ENCODE measurements at places on chromosomes 12 and 14.
A peak's percentile ranks its signal among the peaks of the same experiment; 100 is the strongest.

DNA sequence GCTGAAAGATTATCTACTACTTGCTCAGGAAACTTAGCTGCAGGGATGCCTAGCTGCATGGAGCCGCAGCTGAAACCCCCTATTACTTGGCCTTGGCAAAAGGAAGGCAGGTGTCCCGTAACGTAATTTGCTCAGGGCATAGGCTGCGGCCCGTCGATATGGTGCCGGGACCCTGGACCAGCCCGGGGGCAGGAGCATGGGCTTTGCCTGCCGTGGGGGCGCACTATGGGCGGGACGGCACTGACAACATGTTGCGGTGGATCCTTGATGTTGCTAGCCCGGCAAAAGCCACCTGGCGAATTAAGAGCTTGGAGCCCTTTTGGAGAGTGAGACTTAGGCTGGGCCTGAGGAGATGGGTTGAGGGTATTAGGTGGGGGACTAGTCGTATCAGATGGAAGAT lies 1551.2 kb downstream of the AACS start:
- no peak for DNase-seq

- DNase-seq: no peak
Observed at GRCh38 chr14:99667821-99668220, 16.3 kb upstream of the CYP46A1 start.

GRCh38 chr12:113261847-113262470 lies 40.7 kb downstream of the TPCN1 start:
- DNase-seq: no peak

GRCh38 chr12:94405413-94406116 lies 54.1 kb downstream of the CEP83 start:
- DNase-seq: no peak

DNA sequence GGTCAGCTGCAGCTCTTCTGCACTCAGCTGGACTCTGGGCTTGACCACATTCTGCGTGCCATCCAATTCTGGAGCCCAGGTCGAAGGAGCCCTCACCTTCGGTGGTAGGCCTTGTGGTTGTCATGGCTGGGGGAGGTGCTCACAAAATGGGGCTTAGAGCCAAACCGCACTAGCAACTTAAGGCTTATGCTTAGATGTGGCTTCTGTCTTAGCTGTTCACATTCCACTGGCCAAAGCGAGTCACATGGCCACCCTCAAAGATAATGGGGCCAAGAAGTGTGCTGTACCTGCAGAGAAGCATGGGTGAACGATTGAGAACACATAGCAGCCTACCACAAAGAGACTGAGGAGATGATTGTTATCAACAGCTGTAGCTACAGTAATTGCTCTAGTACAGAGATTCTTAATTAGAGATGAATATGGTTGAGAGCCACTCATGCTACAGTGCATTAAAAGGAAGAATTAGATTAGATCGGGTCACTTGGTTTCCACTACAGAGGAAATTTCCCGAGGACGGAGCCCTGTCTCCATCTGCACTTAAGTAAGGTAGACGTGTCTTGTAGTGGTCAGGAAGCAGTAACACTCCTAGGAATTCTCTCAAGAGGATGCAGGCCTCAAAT lies 334.6 kb upstream of the FKBP4 start:
- DNase-seq: no peak

GRCh38 chr14:37142835-37143401 lies 29.5 kb downstream of the SLC25A21 start:
- DNase-seq: no peak

- no peak for DNase-seq
Observed at GRCh38 chr14:79570648-79571047, 640.7 kb downstream of the DIO2 start.

- DNase-seq: no peak
Observed at GRCh38 chr12:63804746-63805145, 25.0 kb downstream of the RXYLT1 start.

DNA sequence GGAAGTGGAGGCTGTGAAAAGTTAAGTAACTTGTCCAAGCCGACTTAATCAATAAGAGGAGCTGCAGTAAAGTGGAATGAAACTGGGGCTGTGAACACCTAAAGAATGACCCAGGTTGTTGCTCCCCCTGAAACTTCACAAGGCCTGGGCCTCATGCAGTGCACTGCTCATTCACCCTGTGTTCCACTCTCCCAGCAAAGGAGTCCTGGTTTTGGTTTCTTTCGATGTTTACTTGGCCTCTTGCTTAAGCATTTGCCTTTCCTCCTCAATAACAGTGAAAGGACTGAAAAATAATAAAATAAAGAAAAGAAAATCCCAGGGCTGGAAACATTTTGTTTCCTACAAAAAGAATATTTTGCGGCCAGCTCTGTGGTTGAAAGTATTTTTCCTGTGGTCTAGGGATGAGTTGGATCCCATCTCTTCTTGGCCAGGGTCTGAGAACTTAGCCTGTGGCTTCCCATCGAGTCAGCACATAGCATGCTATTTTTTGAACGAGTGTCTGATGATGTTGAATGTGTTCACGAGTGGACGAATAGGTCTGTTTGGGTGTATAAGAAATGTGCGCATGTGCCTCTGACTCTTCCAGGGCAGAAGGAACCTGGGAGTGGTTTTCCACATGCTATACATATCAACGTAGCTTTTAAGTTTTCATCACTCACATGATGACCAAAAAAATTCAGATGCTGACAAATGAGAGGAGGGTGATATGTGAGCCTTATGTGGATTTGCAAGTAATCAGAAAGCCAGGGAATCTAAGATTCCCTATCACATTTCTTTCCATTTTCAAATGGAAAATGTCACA lies 349.8 kb downstream of the ZFP36L1 start:
- no peak for DNase-seq

- no peak for DNase-seq
Observed at GRCh38 chr12:69555461-69555860, 29.8 kb upstream of the CCT2 start.

DNA sequence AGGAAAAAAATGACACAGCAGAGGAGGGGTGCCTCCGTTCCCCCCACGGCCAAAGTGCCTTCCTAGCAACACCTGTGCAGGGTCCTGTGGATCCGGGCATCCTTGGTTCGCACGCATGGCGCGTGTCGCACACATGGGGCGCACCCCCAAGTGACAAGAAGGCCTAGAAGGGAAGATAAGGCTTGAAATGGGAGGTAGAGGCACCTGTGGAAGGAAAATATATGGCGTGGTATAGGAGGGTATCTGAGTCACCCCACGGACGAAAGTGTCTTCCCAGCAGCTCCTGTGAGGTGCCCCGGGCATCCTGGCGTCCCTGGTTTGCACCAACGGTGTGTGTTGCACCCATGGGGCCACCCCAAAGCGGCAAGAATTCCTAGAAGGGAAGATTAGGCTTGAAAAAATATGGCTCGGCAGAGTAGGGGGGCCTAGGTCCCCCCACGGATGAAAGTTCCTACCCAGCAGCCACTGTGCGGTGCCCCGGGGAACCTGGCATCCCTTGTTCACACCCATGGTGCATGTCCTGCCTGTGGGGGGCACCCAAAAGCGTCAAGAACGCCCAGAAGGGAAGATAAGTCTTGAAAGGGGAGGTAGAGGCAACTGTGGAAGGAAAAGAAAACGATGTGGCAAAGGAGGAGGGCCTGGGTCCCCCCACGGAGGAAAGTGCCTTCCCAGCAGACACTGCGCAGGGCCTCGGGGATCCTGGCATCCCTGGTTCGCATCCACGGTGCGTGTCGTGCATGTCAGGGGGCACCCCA lies 280.0 kb downstream of the ALG10 start:
- no peak for DNase-seq

GRCh38 chr14:79660053-79660939 lies 551.0 kb downstream of the DIO2 start:
- DNase-seq: no peak

- DNase-seq: peak; percentile 80
Observed at GRCh38 chr12:131074221-131075083, 120.7 kb downstream of the ADGRD1 start.

- DNase-seq: peak; percentile 73
Observed at GRCh38 chr14:102499401-102500157, 10.0 kb downstream of the ANKRD9 start.

- no peak for DNase-seq
Observed at GRCh38 chr12:110355073-110355472, 48.4 kb downstream of the ANAPC7 start.

- DNase-seq: no peak
Observed at GRCh38 chr14:30607156-30607780, 14.9 kb upstream of the SCFD1 start.

GRCh38 chr12:12156116-12156515 lies 85.4 kb downstream of the BCL2L14 start:
- no peak for DNase-seq

GRCh38 chr12:60210756-60211155 lies 614.9 kb downstream of the SLC16A7 start:
- DNase-seq: no peak

- no peak for DNase-seq
Observed at GRCh38 chr14:49971156-49972130, 78.6 kb downstream of the ARF6 start.

DNA sequence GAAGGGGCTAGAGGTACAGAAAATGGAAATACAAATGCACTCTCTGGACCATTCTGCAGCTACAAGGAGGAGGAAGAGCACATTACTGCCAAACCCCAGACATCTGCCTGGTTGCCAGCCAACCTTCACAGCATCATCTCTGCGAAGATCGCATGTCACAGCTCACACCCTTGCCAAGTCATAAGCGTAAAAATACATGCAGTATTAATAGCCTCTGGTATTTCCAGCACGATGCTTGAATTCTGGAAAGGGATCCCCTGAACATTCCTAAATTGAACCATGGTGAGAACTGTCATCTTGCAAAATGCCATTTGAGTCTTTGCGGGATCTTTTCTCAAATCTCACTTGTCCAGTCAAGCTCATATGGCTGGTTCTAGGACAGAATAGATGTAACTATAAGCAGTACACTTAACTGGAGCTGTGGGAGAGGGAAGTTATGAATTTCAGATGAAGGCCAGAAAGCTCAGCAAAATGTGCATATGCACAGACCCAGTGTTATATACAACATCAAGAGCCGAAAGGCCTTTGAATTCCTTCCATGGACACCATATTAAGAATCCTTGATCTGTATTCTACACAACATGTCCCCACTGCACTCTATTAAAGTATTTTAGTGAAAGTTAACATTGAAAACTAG lies 211.6 kb downstream of the DUSP6 start:
- no peak for DNase-seq

DNA sequence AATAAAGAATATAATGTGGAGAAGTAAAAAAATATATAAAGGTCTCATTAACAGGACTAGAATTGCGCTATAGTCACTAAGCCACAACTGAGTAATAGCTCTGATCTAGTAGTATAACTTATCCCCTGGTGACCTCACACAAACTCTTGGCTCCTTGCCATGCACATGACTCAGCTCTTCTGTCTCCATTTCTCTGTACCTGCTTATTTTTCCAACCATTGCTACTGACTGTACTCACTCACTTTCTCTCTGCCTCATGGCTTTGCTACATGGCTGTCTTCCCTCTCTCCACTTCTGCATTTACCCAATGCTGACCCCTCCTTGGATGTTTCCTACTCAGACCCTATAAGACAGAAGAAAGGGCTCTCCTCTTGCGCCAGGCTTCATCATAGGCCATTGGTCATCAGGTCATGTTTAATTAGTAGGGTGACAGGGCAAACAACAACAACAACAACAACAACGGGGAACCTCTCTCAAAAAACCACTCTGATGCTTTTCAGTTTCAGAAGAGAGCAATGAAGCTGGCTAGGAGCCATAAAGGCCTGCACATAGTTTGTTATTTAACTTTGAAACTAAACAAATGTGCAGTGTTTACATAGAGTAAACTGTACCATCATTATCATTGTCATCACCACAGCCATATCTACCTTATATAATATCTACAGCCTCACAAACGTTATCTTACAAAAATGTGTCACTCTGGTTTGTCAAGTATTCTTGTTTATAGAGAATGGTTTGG lies 25.6 kb upstream of the KRAS start:
- no peak for DNase-seq

DNA sequence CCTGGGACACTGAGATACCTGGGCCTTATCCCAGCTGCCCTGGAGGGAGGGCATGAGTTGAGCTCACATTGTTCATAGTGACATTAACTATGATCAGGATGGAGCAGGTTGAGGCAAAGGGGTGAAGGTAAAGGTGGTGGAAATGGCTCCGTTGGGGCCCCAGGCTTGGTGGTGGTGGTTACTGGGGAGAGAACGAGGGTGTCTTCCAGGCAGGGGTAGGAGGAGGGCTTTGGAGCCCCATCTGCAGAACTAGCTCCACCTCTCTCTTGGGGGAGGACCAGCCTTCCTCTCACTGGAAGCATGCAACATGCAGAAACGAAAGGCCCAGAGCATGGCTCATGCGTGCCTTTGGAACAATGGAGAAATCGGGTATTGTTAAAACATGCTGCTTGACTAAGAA lies 217.0 kb downstream of the SLC41A2 start:
- no peak for DNase-seq

DNA sequence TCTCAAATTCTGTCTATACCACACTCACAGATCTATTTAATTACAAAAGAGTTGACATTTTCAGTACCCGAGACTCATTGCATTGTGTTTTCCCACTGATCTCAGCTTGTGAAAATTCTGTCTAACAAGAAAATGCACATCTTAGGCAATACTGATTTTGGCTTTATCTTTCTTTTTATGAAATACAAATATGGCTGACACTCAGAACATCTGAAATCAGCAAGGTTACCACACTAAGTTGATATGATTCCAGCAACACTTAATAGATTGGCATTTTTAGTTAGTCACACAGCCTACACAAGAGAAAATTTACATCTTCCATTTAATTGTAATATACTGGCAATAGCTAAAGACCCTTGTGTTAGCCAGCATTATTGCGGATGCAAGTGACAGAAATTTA lies 40.3 kb downstream of the PEX5 start:
- no peak for DNase-seq

DNA sequence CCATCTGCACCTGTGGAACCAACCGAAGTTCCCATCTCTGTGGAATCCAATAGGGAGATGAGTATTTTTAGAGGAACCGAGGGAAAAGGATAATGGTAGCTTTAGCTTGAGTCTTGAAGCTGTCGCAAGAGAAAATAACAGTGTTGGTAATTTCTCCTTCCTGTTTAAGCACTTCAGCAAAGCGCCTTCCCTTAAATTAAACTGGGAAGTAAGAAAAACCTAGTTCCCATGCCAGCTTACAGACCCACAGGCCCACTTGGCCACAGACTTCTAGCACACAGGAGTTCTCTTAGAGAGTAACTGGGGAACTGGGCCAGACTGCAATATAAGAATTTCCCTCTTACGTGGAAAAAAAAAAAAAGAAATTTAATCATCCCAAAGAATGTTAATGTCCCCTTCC lies 223.8 kb downstream of the EFCAB11 start:
- DNase-seq: no peak

DNA sequence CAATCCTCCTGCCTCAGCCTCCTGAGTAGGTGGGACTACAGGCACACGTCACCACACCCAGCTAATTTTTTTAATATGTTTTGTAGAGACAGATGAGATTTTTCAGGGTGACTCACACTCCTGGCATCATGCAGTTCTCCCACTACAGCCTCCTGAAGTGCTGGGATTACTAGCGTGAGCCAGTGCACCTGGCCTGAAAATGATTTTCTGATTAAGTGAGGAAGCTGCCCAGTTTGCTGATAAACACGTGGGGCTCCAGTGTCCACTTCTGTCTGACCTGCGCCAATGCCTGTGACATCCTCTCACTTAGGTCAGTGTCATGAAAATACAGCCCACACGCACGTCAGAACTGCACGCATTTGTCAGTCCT lies 37.0 kb upstream of the SFSWAP start:
- DNase-seq: peak; percentile 21

GRCh38 chr12:15244926-15245325 lies 23.7 kb upstream of the RERG start:
- DNase-seq: no peak

- DNase-seq: no peak
Observed at GRCh38 chr12:46219877-46220655, 48.8 kb downstream of the SLC38A1 start.
